Stimulated activated CD8-positive, alpha-beta memory T cell treated with anti-CD3 and anti-CD28 coated beads, Interleukin-7, amount 100 ng/mL, for 1 hour (primary cell): ENCODE measurements at places on chromosomes 12 and 14.

GRCh38 chr12:77940011-77940423 lies 109.3 kb downstream of the NAV3 start:
- no peak for DNase-seq

DNA sequence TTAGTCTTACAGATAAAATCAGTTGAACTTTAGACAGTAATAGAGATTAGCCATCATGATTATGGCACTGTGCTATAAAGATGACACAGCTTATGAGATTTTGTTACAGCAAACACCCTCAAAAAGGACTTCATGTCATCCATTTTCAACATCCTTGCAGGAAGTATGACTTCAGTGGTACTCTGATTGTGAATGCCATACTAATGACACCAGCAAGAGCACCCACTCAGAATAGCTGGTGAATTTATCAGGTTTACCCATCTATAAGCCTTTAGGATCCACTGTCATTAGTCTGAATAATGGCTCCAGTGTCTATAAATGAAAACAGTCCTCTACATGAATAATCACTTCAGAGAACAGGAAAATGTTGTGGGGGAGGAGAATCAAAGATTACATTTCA lies 615.2 kb downstream of the RPS29 start:
- no peak for DNase-seq

- no peak for DNase-seq
These were observed 85.6 kb downstream of the ALG10 start for GRCh38 chr12:34107781-34108404.

- DNase-seq = no peak
These were observed 236.2 kb downstream of the EGLN3 start for GRCh38 chr14:33714527-33715226.

DNA sequence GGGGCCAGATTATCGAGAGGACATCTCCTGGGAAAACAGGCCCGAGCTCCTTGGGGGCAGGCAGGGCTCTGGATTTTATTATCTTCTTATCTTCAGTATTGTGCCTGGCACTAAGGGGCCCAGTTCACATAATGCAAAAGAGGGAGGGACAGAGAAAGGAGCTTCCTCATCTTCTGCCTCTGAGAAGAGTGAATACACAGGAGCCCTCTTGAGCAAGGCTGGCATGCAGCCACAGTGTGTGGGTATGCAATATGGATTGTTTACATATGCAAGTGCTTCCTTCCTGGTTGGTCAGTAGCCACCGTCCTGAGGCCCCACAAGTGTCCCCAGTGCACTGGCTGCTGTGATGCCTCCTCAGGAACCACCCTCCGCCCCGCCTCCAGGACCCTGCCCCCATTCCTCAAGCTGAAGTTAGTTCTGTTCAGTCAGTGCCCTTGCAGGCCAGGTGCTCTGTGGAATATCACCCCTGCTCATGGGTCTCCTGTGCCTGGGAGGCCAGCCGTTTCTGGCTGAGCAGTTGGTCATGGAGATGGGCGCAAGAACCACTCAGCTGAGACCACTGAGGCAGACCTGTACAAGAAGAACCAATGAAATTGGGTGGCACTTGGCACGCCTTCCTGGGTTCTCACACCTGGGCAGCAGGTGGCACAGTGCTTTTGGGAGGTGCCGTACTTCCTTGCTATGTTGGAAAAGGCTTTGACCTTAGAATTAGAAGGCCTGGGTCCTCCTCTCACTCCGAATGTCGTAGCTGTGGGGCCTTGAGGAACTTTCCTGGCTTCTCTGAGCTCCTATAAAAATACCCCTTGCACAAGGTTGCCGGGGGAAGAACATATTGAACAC lies 35.1 kb upstream of the ACTN1 start:
- DNase-seq = no peak

DNA sequence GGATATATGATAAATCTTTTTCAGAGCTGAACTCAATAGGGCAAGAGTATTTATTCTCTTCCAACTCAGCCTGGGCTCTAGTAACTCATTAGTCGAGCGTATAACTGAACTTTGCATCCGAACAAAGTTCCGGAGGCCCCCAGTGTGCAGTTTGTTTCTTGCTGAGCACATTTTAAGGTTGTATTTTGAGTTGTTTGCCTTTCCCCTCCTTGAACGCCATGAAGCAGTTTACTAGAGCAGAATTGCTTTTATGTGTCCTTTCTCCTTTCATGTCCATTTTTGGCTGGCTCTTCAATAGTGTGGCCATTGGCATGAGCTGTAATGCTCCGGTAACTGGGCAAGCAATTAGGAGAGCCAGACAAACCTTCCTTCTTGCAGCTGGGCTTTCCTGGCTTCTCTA lies 105.3 kb downstream of the WIF1 start:
- no peak for DNase-seq

- DNase-seq = no peak
These were observed 137.5 kb upstream of the KRAS start for GRCh38 chr12:25388183-25388582.

DNA sequence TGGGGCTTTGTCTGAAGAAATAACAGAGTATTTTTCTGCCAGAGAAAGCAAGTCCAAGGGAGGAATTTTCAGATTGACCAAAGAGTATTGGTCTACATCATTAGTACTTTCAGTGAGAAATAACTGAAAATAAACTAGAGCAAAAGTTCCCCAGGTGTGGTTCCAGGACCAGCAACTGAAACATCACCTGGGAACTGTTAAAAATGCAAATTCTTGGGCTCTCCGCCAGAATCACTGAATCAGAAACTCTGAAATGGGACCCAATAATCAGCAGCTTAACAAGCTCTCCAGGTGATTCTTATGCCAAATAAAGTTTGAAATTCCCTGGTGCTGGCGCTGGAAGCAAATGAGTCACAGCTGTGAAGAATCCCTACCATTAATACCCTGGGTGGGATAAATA lies 52.1 kb downstream of the EIF2S3B start:
- no peak for DNase-seq

DNA sequence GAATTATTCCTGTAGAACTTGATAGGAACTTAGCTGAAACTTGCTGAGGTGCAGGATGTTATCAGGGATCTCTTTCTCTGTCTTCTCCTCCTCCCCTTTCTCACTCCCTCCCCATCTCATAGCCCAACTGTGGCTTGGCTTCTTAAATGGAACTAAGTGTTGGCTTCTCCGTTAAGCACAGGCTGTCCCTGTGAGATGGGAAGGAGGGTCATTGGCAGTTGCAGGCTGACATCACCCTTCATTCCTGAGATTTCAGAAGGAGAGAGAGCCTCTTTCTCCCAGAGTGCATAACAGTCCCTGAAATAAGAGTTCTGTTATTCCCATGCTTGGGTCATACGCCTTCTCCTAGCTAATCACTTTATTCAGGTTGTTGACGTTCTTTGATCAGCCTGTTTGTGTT lies 162.0 kb downstream of the UNC79 start:
- DNase-seq = no peak

DNA sequence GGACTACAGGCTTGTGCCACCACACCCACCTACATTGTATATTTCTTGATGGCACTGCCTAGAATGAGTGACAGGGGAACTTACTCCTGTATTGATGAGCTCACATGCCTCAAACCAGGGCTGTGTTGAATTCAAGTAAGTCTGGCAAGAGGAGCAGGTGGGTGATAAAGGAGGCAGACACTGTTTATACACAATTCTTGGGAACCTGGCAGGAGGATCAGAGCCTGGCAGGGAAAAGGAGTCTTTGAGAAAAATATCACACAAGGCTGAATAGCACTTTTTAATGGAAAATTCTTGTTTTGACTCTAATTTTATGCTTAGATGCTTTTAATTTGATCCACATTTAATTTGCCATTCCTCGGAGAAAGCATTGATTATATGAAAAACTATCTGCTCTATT lies 293.1 kb upstream of the NPAS3 start:
- DNase-seq = no peak

GRCh38 chr12:14961466-14962152 lies at the start of gene ARHGDIB:
Gene ARHGDIB, minus strand, starts transcription at chr12:14961601. Its CDS starts 10,889 bp downstream, at chr12:14950712.
- peak; percentile 56 for DNase-seq

DNA sequence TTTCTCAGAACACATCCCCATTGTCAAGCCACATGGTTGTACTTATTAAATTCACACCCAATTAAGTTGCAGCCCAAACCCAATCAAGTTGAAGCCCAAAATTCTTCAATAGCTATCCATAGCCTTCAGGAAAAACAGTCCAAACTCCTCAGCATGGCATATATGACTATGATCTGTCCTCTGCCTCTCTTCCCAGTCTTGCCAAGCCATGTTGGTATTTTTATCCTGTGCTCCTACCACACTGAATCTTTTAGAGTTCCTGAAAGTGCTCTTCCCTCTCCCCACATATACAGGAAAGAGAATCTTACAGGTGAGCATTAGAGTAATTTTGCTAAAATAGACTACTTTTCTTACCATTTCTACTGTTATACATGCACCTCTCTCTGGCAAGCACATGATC lies 834.9 kb downstream of the RPS29 start:
- no peak for DNase-seq

GRCh38 chr12:116293687-116294453 lies 16.4 kb upstream of the MED13L start:
- no peak for DNase-seq

GRCh38 chr14:58665773-58666500 lies 28.2 kb downstream of the DACT1 start:
- DNase-seq = no peak

DNA sequence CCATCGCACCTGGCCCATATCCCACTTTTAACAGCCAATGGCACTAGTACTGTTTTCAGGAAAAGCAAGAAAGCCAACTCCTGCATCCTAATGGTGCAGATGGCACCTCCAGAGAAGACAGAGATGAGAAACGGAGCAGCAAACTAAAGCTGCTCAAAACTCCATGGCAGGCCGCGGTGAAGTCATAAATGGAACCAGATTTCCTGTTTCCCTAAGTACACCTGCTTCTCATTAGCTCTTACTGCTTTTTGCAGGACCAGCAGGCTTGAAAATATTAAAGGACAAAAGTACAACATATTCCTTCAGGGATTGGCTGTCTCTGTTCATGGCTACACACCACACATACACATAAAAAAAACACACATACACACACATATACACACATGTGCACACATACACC lies 36.7 kb upstream of the LGALS3 start:
- no peak for DNase-seq

DNA sequence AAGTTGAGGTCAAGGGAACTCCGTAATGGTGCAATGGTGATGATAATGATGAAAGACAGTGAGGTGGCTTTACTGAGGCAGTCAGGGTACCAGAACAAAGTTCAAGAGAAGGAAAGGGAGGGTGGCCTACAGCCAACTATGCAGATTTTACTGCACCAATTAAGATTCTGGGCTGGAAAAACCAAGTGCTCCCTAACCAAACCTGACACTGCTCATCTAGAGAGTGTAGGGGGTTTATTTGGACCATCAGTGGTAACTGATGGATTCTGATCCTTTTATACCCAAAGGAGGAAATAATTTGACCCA lies 387 bp downstream of the LRRC9 start:
- no peak for DNase-seq

DNA sequence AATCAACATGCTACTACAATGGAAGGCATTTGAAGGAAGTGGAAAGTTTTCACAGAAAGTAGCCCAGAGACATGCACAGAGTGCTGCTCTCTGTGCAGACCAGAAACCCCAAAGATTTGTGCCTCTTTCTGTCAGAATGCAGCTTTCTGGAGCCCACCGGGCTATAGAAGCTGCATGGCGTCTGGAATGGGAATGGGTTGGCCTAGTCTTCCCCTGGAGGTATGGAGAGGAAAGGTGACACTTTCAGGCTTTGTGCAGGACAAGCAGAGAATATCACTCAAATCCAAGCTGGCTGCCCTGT lies 21.3 kb upstream of the ZFP36L1 start:
- DNase-seq = no peak

DNA sequence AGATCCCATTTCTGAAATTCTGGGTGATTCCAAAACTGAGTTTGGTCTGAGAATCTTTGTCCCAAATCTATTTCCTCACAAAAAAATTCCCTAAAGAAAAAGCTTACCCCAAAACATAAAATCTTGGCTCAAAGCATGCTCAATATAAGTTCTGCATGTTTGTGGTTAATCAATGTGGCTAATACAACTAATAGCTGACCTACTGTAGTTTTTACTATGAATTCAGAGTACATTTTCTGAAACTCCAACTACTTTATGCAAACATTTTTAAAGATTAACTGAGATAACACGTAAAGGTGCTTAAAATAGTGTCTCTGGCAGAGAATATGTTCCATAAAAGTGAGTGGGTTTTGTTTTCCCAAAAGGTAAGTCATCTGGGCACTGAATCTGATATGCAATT lies 133.1 kb downstream of the MED13L start:
- DNase-seq = no peak

DNA sequence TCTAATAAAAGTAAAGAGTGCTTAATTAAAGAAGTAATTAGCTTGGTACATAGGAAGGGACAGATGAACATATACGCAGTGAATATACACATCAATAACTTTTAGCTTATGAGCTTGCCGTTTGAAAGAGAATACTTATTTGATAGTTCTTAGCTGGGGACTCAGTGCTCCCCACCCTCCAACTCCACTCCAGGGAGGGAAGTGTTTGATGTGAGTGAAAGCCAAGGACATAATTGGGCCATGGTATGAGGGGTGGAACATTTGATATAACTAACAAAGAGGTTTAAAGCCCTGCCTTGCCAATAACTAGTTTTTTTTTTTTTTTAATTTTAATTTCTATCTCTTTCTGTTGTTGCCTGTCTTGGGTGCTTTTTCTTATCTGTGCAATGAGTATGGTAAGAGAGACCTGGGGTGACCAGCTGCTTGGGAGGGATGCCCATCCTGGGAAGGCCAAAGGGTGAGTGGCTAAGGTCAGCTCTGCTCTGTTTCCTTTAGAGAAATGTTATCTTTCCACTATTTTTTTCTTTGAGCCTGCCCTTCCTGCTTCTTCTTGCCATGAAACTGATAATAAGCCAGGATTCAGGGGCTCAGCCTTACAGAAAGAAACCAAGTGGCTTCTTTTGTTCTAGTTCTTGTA lies 132.8 kb upstream of the CPSF6 start:
- no peak for DNase-seq

DNA sequence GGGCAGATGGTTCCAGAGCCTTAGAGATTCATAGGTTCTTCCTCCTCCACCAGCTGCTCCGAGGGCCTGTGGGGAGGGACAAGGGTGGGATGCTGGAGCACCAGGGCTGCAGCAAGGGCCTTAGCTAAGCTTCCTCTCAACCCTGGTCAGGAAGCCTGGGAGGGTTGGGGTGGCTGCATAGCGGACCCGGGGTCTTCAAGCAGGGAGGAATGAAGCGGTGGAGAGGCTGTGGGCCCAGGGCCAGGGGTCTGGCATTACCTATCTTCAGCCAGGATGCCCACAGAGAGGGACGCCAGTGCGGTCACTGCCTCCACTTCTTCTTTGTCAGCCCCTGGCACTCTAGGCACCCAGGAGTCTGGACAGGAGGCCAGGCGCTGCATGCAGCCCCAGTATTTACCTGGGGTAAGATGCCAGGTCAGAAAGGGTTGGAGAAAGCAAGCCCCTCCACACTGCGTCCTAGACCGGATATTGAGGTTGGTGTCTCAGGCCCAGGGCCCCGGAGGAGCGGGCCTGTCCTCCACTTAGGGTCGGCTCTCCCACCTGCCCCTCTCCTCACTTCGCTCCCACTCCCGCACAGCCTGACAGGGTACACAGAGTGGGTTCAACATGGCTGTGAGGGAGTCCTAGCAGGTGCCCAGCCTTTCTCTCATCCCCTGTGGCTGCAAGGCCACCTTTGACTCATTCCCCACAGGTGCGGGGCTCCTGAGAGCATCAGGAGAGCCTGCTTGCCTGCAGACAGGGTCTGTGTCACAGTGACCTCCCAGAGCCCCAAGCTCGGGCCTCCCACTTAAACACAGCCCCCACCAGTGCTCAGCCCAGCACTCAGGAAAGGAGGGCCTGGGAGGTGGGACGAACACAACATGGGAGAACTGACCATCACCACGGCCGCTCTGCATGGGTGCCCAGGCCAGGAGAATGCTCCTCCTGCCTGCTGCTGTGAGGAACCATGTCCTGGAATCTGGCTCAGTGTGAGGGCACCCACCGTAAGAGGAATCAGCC lies 11.1 kb downstream of the SLC48A1 start:
- DNase-seq = no peak
